ENCODE measurements at places on chromosomes 1 and 21. TPM values are rescaled to one million over a fixed set of nuclear protein-coding genes. Genes with fewer than 3 reads are reported as not detected.

- peak; percentile 43 for DNase-seq
Observed at GRCh38 chr1:203451836-203452784, 23.5 kb upstream of the PRELP start.

DNA sequence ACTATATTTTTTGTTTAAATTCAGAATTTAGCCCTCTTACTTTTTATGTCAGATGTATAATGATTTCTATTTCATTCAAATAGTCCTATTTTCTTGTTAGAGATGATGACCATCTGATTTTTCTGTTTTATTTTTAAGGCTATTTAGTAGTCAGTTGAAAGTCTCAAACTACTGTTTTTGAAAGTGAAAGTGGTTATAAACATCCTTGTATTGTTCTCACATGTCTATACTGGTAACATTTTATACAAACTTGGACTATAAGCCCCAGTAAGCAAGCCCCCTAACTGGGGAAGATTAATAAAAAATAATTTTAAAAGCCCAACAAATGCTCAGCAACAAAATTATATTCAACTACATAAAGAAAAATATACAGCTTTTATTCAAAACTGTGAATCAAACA, 271.3 kb upstream of the RGS18 start:
- no peak for DNase-seq

DNA sequence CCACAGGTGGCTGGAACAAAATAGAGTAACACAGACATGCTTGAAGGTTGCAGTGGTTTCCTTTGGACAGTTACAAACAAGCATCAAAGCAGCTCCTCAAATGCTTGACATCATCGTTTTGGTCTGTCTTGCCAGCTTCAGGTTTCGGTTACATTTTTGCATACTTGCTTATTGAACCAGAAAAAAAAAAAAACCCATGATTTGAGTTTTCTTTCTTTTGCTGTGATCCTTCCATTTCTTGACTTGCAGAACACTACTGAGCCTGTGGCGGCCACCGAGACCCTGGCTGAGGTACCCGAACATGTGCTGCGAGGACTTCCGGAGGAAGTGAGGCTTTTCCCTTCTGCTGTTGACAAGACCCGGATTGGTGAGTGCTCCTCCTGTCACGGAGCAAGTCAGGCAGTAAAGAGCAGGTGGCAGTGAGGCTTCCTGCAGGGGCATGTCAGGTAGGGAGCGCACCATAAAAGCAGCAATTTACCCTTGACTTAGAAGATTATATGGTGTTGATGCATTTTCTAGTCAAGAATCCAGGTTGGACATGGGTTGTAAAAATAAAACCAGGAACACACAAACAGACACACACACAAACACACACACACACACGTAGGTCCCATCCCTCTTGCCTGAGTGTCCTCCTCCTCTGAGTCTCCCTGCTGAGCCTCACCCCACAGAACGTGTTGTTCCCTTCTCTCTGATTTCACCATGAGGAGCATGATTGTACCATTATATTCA, 30.9 kb downstream of the PRDM2 start:
- DNase-seq, result peak; percentile 37

DNA sequence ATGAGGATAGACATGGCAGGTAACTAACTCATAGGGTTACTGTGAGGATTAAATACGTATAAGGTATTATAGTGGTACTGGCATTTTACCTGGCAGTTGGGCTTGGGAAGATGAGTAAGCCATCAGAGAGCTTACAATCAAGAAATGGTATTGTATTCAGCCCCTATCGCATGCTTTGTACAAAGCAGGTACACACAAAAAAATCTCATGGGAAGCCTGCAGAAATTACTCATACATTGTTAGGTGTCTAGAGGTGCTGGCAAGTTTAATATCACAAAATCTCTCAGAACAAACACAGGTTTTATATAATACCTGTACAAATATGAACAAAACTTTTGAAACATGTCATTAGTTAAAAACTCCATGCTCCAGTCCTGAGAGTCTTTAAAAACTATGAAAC, 71.8 kb upstream of the CNN3 start:
- DNase-seq, result no peak

DNA sequence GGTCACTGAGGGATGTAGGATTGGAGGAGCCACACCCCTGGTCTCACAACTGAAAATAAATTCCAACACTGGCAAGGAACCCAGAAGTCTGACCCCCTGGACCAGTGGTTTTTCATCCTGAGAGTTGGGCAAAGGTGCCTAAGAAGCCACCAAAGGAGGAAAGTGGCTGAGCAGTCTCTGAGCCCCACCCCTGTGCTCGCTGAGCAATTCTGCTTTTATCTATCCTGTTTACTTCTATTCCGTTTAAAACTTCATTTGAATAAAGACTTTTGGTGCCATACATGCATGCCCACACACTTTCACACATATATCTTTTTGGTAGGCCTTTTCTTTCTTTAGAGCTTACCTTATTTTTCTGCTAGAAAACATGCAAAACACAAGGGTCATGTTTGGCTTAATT, 13.9 kb upstream of the CD53 start:
- DNase-seq, result no peak

GRCh38 chr1:47569261-47569660, 131.4 kb downstream of the FOXD2 start:
- no peak for DNase-seq

GRCh38 chr21:46626536-46626935, 8.9 kb upstream of the PRMT2 start:
- no peak for DNase-seq

DNA sequence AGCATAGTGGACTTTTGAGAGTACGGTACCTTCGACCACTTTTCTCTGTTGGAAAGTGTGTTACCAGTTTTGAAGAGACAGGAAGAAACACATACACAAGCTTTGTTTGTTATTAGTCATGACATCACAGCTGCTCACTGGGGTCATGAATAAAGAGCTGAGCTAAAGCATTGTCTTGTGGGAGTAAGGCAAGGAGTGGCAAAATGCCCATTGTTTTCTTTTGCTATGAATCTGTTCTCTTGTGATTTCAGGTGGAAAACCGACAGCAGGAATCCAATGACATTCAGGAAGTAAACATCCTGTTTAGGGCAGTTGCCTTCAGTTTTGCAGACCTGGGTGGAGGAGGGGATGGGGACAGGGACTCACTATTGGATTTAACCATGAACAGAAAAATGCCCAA, 66.2 kb downstream of the RGL1 start:
- peak; percentile 75 for DNase-seq

GRCh38 chr1:55262822-55263221, 47.7 kb upstream of the USP24 start:
- peak; percentile 30 for DNase-seq

DNA sequence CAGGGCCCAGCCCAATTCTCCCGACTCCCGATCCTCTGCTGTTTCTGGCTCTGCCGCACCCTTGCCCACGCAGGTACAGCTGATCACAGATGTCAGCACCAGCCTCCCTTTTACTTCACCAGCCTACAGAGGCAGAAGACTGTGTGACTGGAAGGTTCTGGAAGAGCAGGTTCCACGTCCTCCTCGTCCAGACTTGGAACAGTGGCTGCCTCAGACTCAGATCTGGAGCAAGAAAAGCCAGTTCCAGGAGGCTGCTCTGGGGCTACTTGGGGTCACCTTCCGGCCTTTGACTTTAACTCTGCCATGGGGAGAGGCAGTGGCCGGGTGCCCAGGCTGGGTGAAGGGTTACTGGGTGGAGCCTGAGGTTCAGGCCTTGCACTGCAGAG, 16.1 kb upstream of the KLHDC7A start:
- DNase-seq, result no peak

GRCh38 chr21:32349333-32349944, 43.4 kb downstream of the URB1 start:
- no peak for DNase-seq

DNA sequence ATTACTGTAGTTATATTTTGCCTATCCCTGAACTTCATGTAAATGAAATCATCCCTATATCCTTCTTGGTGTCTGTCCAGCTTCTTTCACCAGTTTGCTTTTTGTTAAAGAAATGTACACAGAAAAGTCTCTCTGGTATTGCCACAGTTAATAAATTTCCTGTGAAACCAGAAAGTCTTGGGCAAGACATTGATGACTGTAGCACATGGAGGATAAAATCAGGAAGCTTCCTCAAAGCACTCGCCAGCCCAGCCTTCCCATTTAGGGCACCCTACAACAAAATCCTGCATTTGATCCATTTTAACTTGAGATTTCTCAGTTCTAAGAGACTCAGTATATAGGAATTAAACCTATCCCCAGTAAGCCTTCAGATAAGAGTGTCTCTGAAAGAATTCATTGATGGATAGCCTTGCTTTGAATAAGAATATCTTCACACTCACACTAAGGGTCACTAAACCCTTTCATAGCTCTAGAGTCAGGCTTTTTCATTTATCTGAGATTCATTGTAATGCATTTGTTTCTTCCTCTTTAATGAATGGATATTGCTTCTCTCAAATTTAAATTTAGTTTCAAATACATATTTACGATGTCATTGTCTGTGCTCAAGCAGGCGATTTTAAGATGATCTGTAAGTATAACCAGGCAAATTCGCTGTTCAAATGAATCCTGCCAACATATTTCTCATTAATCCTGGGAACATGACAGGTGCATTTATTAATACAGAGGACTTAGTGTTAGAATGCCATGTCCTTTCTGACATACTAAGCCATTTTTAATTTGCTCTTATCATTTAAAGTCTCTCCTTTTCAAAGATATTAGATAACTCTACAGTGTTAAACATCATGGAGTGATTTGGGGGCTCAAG, 153.1 kb downstream of the GRIK1 start:
- DNase-seq, result no peak

DNA sequence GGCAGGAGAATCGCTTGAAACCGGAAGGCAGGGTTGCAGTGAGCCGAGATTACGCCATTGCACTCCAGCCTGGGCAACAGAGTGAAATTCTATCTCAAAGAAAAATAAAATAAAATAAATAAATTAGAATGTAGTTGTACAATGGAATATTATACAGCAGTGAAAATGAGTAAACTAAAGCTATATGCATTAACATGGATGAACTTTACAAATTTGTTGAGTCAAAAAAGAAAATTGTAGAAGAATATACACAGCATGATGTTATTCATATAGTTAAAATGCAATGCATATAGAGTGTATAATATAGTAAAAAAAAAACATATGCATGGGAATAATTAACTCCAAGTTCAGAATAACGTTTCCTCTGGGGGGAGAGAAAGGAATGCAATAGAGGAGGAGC, 11.0 kb upstream of the NAV1 start:
- DNase-seq, result no peak

DNA sequence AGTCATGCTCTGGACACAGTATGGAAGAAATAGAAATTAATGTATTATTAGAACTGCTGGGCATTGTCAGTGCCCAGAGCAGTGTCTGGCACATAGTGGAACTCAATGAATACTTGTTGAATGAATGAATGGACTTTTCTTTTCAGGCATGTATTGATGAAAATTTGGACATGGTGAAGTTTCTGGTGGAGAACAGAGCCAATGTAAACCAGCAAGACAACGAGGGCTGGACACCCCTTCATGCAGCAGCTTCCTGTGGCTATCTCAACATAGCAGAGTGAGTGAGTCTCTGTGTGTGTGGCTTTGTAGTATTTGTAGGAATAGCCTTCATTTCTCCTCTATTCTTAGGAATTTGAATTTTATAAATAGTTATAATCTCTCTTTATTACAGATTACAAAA, 68.1 kb downstream of the PPP1R12B start:
- no peak for DNase-seq

- peak; percentile 48 for DNase-seq
Observed at GRCh38 chr1:204198348-204199340, 2.4 kb upstream of the KISS1 start.

DNA sequence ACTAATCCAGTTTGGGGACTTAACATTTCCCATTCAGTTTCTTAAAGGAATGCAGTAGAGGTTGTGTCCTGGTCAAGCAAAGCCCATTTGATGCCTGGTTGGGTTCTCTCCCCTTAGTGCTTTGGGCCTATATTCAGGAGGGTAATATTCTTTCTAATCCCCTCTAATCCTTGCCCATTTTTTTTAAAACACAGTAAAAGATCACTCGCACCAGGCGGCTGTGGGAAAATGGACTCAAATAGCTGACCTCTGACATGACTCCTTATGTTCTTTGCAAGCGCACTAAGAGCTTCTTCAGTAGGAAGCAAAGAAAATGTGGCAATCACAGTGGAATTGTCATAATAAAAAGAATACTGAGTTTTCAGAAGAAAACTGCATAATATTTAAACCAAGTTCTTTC, 49.9 kb downstream of the WNT2B start:
- DNase-seq, result no peak

The NTPCR gene
- total RNA-seq, result 32.8 TPM

The KRTAP7-1 gene
- not detected for total RNA-seq

The PRRX1 gene
- 222 TPM for total RNA-seq

The IGSF21 gene
- 0.04 TPM for total RNA-seq

The RPS27 gene
- 7,680 TPM for total RNA-seq

All from muscle of leg (tissue), 16 donors.